ENCODE measurements at places on chromosomes 3 and 15. TPM values are rescaled to one million over a fixed set of nuclear protein-coding genes. Genes with fewer than 3 reads are reported as not detected.

- no peak for DNase-seq
Measured at GRCh38 chr3:145857956-145858355, 303.0 kb downstream of the PLOD2 start.

DNA sequence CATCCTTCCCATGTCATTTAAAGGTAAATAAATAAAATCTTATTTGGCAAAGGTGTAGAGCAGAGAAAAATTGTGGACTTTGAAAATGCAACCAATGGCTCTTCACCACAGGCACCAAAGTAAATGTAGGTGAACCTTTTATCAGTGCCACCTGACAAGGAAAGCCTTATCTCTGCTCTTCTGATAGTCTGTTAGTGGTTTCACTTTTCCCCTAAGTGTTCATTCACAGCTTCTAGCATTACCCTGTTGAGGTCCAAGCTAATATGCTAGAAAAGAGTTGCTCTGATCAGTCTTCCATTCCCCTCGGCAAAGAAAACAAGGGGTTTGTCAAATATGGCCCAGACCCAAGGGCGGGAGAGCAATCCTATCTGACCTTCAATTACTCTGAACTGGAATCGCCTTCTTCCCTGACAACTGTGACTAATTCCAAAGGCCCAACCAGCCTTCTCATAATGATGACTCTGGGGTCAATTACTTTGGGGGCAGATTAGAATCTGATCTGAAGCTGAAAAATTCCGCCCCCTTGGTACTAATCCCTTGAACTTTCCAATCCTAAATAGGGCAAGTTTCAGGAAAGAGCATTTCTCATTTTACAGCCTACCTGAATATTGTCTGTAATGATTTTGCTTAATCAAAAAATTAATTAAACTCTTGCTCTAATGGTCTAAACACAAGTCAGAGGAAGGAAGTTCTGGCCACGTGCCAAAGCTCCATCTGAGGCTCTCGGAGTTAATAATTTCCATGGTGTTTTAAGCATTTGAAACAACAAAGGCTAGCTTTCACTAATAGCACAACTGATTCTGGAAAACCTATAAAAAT lies 52.4 kb downstream of the SETMAR start:
- peak; percentile 32 for DNase-seq

GRCh38 chr15:83166218-83166617 lies 41.4 kb downstream of the HDGFL3 start:
- DNase-seq: no peak

DNA sequence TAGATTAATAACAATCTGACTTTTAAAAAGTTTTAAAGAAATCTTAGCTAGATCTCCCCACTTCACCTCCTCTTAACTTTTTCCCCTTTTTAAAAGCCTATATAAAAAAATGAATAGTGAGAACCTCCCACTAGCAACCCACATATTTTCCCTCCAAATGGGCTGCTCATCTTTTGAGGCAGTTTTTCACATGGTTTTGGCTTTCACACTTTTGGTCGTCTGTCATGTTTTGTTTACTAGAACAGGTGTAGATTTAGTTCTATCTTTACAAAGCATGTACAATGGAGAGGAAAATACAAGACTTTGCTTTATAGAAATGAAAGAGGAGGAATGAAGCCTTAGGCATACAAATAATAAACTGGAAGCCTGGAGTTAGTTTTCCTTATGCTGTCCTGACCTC lies 126.7 kb upstream of the EOMES start:
- DNase-seq: no peak

- DNase-seq: no peak
Measured at GRCh38 chr3:117548600-117548999, 839.0 kb downstream of the TUSC7 start.

GRCh38 chr3:113537155-113537554 lies 4.8 kb downstream of the SIDT1 start:
- DNase-seq: no peak

GRCh38 chr3:66504850-66505641 lies 4.2 kb upstream of the LRIG1 start:
- no peak for DNase-seq

- peak; percentile 34 for DNase-seq
Measured at GRCh38 chr3:34361921-34362320, 563.5 kb downstream of the PDCD6IP start.

- DNase-seq: no peak
Measured at GRCh38 chr3:38722781-38723568, 73.5 kb upstream of the SCN5A start.

GRCh38 chr15:95470997-95471689 lies 859.4 kb upstream of the NR2F2 start:
- DNase-seq: peak; percentile 60

The DAZL gene
- polyA plus RNA-seq: not detected

The GRM2 gene
- 0.48 TPM for polyA plus RNA-seq

The CASR gene
- polyA plus RNA-seq: 0.03 TPM

The TMOD2 gene
- 6.5 TPM for polyA plus RNA-seq

The KATNBL1 gene
- 23.6 TPM for polyA plus RNA-seq

The TNNC1 gene
- 4.2 TPM for polyA plus RNA-seq
